Stimulated activated CD4-positive, alpha-beta T cell treated with anti-CD3 and anti-CD28 coated beads, Interleukin-1b, Interleukin-23, amount 100 ng/mL, for 24 hours (primary cell): ENCODE measurements at places on chromosomes 7 and 10.

DNA sequence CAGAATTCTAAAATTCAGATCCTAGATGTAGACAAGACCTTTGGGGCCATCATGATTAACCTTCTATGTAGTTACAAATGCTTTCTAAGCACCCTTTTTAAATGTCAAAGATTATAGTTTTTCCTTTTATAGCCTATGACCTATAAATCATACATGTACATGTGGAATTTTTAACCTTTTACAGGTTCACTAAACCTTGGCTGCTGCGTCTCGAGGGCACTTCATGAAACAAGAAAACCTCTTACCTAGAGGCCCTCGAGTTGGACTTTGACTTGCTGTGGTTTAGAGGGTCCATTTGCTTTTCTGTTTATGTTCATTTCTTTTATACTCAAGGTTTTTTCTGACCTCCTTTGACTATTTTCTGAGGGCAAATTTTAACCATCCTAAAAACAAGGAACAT is 302.2 kb downstream of the CSTF2T start:
- no peak for DNase-seq

GRCh38 chr7:4851459-4852422 is 10.1 kb downstream of the PAPOLB start:
- DNase-seq = no peak

GRCh38 chr7:149624006-149624405 is 126.4 kb upstream of the ZNF746 start:
- no peak for DNase-seq

- no peak for DNase-seq
Observed at GRCh38 chr10:14673189-14673861, 101.4 kb downstream of the FAM107B start.

- DNase-seq = no peak
Observed at GRCh38 chr10:133076274-133077038, 11.3 kb upstream of the ADGRA1 start.
